ENCODE measurements at places on chromosomes 6 and 20.

GRCh38 chr6:149482545-149483333 lies 2.1 kb downstream of the ZC3H12D start:
- DNase-seq = no peak
- H3K27ac ChIP-seq = no peak overlapping the region
- no peaks in the 10 kb centered on the region for H3K36me3 ChIP-seq
- H3K27me3 ChIP-seq = no peaks in the 10 kb centered on the region
- H3K4me3 ChIP-seq = no peak overlapping the region
- H3K4me1 ChIP-seq = no peaks in the 10 kb centered on the region

DNA sequence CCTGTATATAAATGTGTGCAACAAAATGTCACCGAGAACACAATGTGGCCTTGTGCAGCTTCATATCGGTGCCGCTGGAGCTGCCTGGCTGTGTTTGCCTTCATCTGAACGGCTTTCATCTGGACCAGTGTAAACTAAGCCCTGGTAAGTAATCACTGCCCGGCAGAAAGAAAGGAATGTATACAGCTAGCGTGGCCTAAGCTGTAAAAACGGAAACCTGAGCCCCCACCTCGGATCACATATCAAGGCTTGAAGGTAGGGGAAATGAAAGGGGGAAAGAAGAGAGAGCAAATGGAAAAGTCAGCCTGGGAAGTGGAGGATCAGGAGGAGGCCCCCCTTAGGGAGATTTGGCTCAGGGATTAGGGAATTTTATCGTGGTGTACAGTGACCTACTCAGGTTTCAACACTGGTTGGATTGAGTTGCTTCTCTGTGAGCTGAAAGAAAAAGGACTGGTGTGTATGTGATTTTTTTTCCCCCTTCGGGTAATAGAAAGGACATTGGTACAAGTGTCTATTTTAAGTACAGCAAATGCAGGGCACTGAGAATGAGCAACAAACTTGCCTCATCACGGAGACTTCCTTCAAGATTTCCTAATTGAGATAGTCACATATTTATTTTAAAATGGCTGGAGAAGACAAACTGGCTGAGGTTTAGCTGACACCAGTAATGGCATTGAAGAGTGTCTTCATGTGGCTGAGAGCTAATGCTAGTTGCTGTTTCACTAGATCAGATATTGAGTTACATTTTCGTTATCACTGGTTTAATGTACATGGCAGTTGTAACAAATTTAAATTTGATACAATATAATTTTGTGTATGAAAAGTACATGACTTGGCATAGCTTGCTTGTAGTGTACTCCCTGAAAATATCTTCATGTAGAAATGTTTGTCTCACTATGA lies 3.5 kb downstream of the SOBP start:
- no peak overlapping the region for H3K4me3 ChIP-seq
- DNase-seq = no peak
- H3K27me3 ChIP-seq = peaks cover 35% of the 10 kb centered on the region
- H3K27ac ChIP-seq = no peak overlapping the region
- H3K4me1 ChIP-seq = peaks cover 15% of the 10 kb centered on the region

DNA sequence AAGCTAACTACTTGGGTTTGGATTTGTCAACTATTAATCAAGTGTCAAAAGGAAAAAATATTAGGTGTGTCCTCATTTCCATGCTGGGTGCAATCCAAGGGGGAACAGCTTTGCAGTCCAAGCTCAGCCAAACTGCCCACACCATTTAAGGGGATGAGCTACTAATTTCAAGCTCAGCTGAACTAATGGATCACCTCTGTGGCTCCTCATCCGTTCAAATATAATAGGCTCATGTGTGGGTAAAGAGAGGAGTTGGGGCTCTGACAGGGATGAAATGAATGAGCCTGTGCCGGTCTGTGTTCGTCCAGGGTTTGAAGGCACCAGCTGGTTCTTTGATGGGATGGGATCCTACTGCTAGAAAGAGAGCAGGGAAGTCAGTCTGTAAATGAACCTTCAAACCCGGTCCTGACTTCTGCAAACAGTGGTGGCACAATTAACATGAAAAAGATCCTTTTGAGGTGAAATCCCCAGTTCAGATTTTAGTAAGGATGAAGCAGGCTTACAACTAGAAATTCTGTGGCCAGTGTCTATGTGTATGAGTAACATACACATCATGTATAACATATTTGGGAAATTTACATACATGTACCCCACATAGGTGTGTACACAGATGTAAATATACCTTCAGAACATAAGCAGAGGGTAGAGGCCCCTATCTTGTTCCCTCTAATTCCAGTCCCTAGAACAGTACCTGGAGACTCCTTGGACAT lies 41.9 kb downstream of the TTI1 start:
- no peak for DNase-seq
- H3K27me3 ChIP-seq = no peaks in the 10 kb centered on the region
- H3K4me3 ChIP-seq = no peak overlapping the region
- no peak overlapping the region for H3K27ac ChIP-seq
- H3K4me1 ChIP-seq = no peaks in the 10 kb centered on the region

- H3K27me3 ChIP-seq = no peaks in the 10 kb centered on the region
- peaks cover 2% of the 10 kb centered on the region for H3K4me1 ChIP-seq
- peak; percentile 76 for DNase-seq
- no peaks in the 10 kb centered on the region for H3K36me3 ChIP-seq
- H3K4me3 ChIP-seq = no peak overlapping the region
Observed at GRCh38 chr6:52904562-52905279, 4.8 kb downstream of the GSTA3 start.

GRCh38 chr6:31614075-31614619 lies 887 bp upstream of the AIF1 start:
- DNase-seq = peak; percentile 20
- H3K4me1 ChIP-seq = no peaks in the 10 kb centered on the region
- H3K4me3 ChIP-seq = peak overlapping the region; percentile 51
- no peak overlapping the region for H3K27ac ChIP-seq

- H3K27ac ChIP-seq = no peak overlapping the region
- H3K36me3 ChIP-seq = peaks cover 27% of the 10 kb centered on the region
- H3K27me3 ChIP-seq = no peaks in the 10 kb centered on the region
- no peak for DNase-seq
- no peak overlapping the region for H3K4me3 ChIP-seq
Observed at GRCh38 chr20:25453035-25453810, 45.8 kb downstream of the GINS1 start.

GRCh38 chr20:31608251-31608945 lies 3.3 kb downstream of the ID1 start:
- H3K27me3 ChIP-seq = no peaks in the 10 kb centered on the region
- peak overlapping the region; percentile 40 for H3K4me3 ChIP-seq
- peak; percentile 98 for DNase-seq
- H3K4me1 ChIP-seq = peaks cover 30% of the 10 kb centered on the region

GRCh38 chr6:152571089-152571488 lies 66.1 kb downstream of the SYNE1 start:
- no peaks in the 10 kb centered on the region for H3K36me3 ChIP-seq
- no peaks in the 10 kb centered on the region for H3K27me3 ChIP-seq
- H3K4me3 ChIP-seq = no peak overlapping the region
- DNase-seq = no peak
- no peak overlapping the region for H3K27ac ChIP-seq

GRCh38 chr6:5693225-5694145 lies 313.2 kb downstream of the NRN1 start:
- no peaks in the 10 kb centered on the region for H3K36me3 ChIP-seq
- no peaks in the 10 kb centered on the region for H3K27me3 ChIP-seq
- DNase-seq = no peak
- H3K27ac ChIP-seq = no peak overlapping the region
- no peaks in the 10 kb centered on the region for H3K4me1 ChIP-seq

- H3K36me3 ChIP-seq = no peaks in the 10 kb centered on the region
- DNase-seq = no peak
Observed at GRCh38 chr20:64130876-64131275, 23.5 kb upstream of the NPBWR2 start.

- H3K4me3 ChIP-seq = no peak overlapping the region
- DNase-seq = no peak
- no peaks in the 10 kb centered on the region for H3K27me3 ChIP-seq
- H3K27ac ChIP-seq = no peak overlapping the region
- H3K4me1 ChIP-seq = peaks cover 5% of the 10 kb centered on the region
Observed at GRCh38 chr6:158069800-158070195, 88.1 kb downstream of the SYNJ2 start.

DNA sequence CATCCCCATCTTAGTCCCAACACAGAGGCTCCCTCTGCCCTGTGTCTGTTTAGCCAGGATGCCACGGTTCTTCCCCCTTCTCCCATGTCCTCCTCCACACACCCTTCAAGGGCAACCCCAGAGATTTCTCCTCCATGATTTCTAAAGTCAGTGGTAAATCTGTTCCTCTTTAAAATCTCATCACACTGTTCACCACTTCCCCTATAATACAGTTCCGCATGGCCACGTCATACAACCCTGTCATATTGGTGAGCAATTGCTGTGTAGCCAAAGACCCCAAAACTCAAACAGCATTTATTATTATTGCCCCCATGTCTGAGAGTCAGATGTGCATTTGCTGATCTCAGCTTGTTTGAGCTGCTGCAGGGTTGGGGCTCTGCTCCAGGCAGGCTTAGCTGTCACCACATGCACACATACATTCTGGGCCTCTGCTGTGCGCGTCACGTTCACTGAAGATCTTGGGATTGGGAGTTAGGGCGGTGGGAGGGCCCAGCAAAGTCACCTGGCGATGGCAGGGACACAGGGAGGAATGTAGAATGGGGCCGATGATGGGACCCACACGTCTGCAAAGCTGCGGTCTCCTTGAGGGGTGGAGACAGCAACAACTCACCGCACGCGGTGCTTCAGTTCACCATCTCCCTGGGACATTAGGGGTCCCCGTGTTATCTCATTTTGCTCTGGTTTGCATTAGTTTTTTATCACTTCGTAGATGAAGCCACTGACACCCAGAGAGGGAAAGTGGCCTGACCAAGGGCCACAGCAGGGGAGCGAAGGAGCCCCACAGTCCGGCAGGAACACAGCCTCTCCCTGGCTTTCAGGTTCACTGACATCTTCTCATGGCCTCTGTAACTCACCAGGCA lies 36.9 kb upstream of the CD93 start:
- no peak overlapping the region for H3K4me3 ChIP-seq
- H3K36me3 ChIP-seq = no peaks in the 10 kb centered on the region
- no peak overlapping the region for H3K27ac ChIP-seq
- H3K4me1 ChIP-seq = no peaks in the 10 kb centered on the region

DNA sequence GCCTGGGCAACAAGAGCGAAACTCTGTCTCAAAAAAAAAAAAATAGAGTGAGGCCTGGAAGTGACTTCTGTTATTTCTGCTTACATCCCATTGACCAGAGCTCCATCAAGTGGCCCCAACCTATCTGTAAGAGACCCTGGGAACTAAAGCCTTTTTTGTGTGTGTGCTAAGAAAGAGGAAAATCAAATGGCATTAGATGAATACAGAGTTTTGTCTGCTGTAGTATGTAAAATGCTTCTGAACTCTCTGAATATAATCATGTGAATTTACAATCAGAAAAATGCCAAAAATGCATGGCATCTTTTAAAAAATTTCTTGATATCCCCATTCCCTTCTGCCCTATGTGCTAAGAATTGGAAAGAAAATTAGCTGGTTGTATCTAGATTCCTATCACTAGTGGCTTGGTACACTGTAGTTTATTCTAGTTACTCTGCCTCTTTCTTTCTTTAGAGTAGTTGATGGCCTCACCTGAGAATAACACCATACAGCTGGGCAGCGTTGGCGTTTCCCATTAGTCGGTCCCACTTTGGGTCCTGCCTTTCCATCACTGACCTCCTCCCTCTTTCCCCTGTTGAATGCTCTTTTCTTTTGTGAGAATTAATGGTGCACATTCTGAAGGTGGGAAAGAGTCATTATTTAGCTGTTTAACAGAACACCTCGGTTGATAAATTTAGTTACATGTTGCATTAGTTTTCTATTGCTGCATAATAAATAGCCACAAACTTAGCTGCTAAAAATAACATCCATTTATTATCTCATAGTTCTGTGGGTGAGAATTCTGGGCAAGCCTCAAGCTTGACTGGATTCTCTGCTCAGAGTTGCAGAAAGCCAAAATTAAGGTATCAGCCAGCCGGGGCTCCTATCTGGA lies 38.2 kb downstream of the SAMD5 start:
- H3K27ac ChIP-seq = no peak overlapping the region
- no peak overlapping the region for H3K4me3 ChIP-seq
- no peaks in the 10 kb centered on the region for H3K27me3 ChIP-seq
- H3K4me1 ChIP-seq = no peaks in the 10 kb centered on the region
- H3K36me3 ChIP-seq = peaks cover 2% of the 10 kb centered on the region

DNA sequence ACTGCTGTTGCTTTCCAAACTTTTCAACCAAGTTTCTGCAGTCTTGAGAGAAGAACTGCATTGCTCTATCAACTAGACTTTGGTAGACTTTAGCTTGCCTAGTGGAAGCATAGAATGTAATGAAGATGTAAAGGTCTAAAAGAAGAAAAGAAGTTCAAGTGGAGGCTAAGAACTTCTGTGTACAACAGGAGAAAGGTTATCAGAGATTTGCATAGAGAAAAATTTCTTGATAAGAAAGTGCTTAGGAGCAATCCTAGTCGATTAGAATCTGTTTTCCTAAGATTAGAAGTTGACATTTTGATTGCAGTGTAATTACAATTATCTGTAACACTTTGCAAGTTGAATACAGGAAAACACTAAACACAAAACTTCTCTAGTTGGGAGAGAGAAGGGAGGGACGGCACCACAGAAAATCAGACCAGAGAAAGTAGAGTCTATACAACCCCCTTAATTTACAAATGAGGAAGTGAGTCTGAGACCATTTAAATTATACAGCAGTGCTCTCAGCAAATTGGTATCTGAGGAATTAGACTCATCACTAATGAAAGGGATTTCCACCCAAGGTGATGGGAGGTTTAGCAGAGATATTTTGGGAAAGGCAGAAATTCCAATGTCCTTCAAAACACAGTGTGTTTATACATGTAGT lies 194.3 kb upstream of the MARCKS start:
- H3K4me3 ChIP-seq = no peak overlapping the region
- no peaks in the 10 kb centered on the region for H3K27me3 ChIP-seq
- H3K36me3 ChIP-seq = no peaks in the 10 kb centered on the region
- no peak overlapping the region for H3K27ac ChIP-seq
- H3K4me1 ChIP-seq = no peaks in the 10 kb centered on the region

DNA sequence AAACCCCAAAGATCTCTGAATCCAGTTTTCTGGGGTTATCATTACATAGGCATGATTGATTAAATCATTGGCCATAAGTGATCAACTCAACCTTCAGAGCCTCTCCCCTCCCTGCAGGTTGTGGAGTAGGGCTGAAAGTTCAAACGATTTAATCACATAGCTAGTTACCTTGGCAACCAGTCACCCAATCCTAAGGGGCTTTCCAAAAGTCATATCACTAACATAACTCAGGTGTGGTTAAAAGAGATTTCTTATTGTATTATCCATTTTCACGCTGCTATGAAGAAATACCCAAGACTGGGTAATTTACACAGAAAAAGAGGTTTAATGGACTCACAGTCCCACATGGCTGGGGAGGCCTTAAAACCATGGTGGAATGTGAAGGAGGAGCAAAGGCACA lies 935.1 kb upstream of the SLC35B3 start:
- no peak overlapping the region for H3K4me3 ChIP-seq
- no peak for DNase-seq
- no peaks in the 10 kb centered on the region for H3K27me3 ChIP-seq
- no peaks in the 10 kb centered on the region for H3K4me1 ChIP-seq
- H3K27ac ChIP-seq = no peak overlapping the region

GRCh38 chr6:42890311-42891198 lies 11.1 kb downstream of the RPL7L1 start:
- no peaks in the 10 kb centered on the region for H3K4me1 ChIP-seq
- H3K27ac ChIP-seq = peak overlapping the region; percentile 99
- H3K4me3 ChIP-seq = peak overlapping the region; percentile 99
- DNase-seq = peak; percentile 80
